HL-60 (cell line): ENCODE measurements at places on chromosomes 12 and 14.

DNA sequence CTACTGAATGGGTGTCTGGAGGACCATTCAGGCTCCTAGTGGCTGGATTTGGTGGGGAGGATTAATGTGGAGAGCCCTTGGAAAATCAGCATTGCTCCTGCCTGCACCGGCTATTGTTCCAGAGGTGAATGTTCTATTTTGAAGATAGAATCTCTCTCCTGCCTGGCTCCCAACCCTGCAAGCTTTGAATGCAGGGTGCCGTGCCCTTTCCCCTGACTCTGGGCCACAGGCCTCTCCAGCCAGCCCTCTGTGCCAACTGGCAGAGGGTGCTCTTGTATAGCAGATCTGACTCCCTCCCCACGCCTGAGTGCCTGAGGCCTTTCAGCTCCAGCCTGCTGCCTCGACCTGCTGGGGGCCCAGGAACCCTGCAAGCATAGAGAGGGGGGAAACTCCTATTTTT lies 106.8 kb downstream of the TMEM260 start:
- no peak for DNase-seq

GRCh38 chr14:91332986-91333649 lies 84.5 kb downstream of the CCDC88C start:
- no peak for DNase-seq

- no peak for DNase-seq
Measured at GRCh38 chr12:6929466-6930452, 2.0 kb downstream of the ATN1 start.

DNA sequence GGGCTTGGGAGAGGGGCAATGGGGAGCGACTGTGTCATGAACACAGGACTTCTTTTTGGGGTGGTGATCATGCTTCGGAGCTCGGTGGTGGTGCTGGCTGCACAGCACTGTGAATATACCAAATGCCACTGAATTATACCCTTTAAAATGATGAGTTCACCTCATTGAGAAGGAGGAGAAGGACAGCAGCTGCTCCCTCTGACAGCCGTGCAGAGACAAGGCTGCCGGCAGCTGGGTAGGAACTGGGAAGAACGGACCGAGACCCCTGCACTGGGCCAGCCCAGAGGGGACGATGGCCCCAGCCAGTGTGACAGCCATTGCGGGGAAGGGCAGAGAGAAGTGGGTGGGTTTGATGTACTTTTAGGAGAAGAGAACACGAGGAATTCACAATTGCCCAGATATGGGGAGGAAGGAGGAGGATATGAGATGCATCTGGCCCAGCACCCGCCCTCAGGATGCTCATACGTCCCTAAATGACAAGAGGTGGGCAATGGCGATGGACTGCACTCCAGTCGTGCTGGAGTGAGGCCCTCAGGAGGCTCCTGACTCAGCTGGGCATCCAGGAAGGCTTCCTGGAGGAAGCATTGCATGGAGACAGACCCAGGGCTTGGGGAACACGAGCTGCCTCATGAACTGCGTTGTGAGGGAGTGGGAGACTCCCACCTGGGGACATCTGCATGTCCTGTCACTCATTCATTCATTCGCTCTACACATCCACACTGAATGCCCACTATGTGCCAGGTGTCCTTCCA lies 64.3 kb upstream of the C14orf180 start:
- DNase-seq: no peak

GRCh38 chr12:49968471-49968870 lies 4.3 kb upstream of the AQP6 start:
- no peak for DNase-seq

- no peak for DNase-seq
Measured at GRCh38 chr12:113254298-113254697, 33.0 kb downstream of the TPCN1 start.

- DNase-seq: no peak
Measured at GRCh38 chr14:104773505-104774452, 20.8 kb downstream of the SIVA1 start.

DNA sequence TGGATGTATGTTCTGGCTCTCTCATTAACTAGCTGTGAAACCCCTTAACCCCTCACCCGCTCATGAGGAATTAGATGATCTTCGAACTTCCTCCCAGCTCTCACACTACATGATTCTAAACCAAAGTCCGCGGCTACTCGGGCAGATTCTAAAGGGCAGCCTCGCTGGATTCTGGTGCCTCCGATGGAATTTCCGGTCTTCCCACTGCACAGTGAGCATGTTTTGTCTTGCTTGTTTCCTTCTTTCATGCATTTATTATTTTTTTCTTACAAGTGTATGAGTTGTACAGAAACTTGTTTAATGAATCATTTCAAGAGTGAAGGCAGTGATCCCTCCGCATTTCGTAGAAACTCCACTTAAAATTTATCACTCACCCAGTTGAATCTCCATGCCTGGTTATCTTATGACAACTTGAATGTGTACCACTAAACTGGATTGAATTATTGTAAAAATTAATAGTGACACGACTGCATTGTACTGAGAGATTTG lies 4.5 kb upstream of the HCAR3 start:
- DNase-seq: no peak

GRCh38 chr12:59046763-59047534 lies 126.6 kb upstream of the LRIG3 start:
- no peak for DNase-seq

DNA sequence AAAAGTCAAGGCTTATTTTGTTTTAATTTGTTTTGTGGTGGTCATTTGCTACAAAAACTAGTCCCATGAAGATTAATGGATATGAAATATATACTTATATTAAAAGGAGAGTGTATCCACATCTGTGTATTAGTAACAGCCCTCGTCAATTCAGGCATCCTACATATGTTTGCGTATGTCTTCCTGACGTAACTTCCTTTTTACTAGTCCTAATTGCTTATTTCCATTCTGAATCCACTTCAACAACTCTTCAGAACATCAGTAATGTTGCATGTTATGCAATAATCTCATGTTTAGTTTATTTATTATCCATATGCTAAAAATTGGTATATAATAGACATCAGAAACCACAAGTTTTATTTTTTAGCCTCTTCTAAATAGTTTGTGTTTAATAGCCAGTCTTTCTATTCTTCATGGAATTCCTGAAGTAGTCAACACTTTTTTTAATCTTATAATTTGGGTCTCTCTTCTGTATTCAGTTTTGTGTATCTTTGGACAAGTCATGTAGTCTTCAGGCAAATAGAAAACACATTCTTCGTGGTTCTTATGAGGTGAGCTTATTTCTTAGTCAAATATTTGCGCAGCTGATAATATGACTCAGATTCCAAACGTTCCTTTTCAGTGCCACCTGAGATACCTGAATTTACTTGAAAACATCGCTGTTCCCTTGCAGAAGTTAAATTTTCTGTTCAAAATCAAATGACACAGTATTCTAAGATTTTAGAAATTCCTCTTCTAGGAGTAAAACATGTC lies 268.6 kb downstream of the CCDC59 start:
- no peak for DNase-seq
